Psoas muscle (tissue), 8 donors: ENCODE measurements at places on chromosomes 4 and X. TPM values are rescaled to one million over a fixed set of nuclear protein-coding genes. Genes with fewer than 3 reads are reported as not detected.

DNA sequence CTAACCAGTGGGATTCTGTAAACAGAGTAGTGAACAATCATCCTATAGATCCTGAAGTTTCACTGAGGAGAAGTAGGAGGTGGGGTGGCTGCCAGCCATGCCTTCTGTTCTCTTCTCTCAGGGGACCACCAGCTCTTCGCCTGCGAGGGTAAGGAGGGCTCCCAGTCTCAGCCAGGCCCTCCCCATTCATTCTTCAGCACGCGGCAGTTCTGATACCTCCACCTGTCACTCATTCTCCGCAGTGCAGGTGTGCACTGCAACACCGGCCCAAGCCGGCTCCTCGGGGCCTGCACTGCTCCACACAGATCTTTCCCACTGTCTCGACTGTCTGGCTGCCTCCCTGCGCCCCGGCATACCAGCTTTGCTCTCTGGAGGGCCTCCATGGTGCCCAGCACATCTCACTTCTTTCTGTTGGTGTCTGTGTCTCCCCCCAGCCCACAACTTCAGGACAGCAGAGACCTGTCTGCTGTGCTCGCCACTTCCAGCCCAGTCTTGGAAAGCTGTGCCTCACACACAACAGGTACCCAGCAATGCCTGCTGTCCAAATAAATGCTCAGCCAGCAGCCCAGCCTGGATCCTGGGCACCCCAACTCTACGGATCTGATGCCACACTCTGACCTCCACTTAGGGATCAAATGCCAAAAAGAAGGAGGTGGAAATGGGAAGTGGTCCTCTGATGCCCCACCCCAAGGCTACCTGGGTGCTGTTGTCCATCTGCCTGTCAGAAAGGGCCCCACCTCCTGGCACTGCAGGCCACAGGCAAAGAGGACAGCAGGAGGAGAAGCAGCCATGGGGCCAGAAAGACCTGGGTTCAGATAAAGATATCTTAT is 29.0 kb downstream of the ACOX3 start:
- DNase-seq, result peak; percentile 44

GRCh38 chr4:75547647-75548387 is 8.0 kb upstream of the ODAPH start:
- DNase-seq, result peak; percentile 59

GRCh38 chr4:130985371-130985770 is 1889.4 kb downstream of the C4orf33 start:
- DNase-seq, result no peak

DNA sequence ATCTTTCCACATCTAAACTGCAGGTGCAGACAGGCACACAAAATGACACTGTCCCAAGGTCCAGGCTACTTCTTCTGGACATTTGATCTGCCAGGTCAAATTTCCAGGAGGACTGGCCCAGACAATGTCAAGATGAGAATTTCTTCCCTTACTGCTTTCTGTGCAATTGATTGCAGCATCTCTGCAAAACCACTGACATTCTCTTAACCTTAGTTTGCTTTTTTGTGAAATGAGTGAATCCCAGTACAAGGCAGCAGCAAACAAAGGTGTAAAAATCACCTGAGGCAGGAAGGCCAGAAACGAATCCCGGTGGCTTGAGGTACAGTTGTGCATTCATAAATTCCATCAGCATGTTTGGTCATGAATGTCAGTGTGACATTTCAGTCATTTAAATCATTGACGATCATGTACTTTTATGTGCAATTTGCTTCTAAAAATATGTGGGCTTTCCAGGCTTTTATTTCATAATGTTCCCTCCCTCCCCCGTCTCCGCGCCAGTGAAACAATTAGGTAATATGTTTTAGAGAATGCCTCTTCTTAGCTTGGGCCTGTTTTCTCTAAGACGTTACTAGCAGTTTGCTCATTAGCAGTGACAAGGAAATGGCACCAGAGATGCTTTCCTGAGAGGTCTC is 39.1 kb downstream of the NHS start:
- DNase-seq, result no peak

GRCh38 chrX:150762258-150763165 is 69.3 kb downstream of the MTMR1 start:
- no peak for DNase-seq

DNA sequence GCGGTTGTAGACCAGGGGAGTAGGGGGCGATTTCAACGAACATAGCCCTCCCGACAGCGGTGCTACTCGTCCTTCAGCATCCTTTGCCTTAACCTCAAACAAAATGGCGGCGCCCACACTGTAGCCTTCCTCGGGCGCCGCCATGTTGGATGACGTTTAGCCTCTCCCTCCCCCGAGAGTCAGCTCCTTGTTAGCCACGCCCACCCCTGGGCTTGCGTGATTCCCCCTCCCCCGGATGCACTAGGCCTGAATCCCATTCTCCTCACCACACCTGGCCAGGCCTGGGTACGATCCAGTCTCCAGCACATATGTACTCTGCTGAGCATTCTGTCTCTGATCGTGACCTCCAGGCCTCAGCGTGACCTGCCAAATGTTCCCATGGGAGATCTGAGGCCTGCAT is 49.0 kb upstream of the ZNF157 start:
- DNase-seq, result peak; percentile 57

- no peak for DNase-seq
These were observed 1.2 kb downstream of the TMEM255A start for GRCh38 chrX:120309873-120310705.

DNA sequence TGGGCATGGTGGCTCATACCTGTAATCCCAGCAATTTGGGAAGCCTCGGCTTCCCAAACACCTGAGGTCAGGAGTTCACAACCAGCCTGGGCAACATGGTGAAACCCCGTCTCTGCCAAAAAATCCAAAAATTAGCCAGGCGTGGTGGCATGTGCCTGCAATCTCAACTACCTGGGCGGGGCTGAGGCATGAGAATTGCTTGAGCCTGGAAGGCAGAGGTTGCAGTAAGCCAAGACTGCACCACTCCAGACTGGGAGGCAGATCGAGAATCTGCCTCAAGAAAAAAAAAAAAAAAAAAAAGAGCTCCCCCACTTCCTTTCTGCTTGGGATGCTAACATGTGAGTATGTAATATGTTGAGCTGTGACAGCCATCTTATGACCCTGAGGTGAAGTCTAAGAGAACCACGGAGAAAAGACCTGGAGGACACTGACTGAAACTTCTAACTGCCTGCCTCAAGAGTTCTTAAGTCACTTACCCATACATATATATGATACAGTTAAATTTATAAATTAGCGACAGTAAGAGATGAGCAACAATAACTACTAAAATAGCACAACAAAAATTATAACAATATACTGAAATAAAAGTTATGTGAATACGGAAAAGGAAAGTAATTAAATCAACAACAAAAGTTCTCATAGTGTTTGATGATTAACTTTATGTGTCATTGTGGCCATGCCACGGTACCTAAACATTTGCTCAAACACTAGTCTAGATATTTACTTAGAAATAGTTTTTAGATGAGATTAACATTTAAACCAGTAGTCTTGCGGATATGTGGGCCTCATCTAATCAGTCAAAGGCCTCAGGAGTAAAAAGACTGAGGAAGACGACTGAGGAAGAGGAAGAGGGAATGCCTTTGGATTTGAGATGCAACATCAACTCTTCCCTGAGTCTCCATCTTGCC is 178.3 kb downstream of the OPHN1 start:
- DNase-seq, result no peak

DNA sequence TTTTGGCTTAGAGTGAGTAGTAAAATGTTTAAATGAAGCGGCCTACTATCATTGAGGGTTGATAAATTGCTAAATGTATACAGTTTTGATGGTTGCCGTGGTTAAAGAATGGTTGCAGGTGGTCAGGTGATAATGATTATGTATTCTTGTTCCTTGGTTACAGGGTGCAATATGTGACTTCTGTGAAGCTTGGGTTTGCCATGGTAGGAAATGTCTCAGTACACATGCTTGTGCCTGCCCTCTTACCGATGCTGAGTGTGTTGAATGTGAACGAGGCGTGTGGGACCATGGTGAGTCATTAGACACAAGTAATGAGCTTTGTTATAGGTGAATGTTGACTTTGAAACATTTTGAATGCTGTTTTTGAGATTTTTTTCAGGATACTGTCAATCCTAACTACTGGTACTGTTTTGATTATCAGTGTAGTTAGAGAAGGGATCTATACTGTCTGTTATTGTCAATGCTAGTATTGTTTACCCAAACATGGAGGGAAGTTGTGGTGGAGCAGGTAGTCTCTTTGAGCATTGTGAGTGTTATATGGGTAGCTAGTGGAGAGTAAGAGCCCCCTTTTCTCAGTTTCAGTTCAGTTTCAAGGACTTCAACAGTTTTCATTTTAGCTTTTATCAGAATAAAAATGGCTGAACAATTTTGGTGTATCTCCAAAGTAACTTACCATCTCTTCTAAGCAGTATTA is 8.9 kb downstream of the ZNF330 start:
- no peak for DNase-seq

- no peak for DNase-seq
These were observed 59.2 kb downstream of the NBDY start for GRCh38 chrX:56788229-56788628.

DNA sequence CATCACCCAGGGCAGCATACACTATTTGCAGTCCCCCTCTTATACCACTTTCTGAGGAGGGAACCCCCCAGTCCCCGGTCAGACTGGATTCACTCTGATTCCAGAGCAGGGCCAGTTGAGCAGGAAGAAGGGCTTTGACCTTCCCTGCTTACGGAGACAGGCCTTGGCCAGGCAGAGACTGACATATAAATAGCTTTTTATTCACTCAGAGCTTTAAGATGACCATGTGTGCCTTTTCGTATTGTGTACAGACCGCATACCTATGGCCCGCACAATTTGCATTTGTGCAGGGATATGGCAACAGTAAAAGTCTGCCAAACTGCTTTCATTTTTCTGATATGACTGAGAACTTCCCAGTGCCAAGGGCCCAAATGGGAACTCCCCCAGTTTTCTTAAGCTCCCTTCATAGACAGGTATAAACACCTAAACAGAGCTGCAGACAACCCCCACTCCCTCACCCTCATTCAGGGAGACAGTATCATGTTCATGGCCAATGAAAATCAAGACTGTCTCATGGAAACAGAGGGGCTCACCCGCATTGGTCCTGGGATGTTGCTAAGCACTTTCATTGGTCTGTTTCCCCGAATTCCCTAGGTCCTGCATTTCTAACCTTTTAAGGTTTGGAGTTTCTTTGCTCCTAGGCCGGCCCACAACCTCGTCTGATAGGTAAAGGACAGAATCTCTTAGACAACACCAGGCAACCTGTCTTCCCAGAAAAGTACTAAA is 86.0 kb downstream of the RTL5 start:
- no peak for DNase-seq

DNA sequence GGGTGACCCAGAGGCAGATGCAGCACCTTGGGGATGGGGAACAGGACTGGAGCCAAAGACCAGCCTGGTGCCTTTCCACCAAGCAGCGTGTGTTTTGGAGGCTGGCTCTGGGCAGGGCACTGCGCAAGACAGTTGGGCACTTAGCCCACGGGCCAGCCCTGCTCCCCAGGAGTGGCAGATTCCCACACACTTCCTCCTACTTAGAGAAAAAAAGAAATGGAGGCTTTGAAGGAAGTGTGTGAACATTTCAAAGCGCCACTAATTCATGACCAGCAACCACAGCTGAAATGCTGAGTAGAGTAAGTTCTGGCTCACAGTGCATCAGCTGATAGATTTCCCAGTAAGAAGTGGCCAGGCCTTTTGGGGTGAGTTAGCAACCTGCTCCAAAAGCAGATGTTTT is 54.9 kb upstream of the LGI2 start:
- peak; percentile 19 for DNase-seq

DNA sequence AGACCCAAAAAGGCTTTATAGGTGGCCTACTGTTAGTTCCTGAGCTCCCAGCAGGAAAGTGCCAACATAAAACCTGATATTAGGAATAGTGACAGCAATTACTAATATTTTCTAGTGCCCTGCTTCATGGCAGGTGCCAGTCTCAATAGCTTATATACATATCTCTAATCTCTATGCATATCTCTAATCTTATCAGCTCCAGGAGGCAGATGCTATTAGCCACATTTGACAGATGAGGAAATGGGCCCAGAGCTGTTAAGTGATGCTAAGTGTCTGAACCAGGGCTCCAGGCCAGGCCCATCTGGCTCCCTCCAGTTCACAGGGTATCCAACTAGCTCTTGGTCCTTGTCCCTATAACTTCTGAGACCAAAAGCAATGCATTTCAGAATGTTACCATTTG is 142.5 kb downstream of the CHIC2 start:
- DNase-seq, result no peak

- no peak for DNase-seq
These were observed 691.5 kb upstream of the POU3F4 start for GRCh38 chrX:82816562-82816961.

Gene CCNA2
- 0.39 TPM for total RNA-seq

Gene DDX53
- total RNA-seq, result not detected

Gene ZFP42
- total RNA-seq, result not detected

Gene FDCSP
- not detected for total RNA-seq

Gene AR
- 7.3 TPM for total RNA-seq

Gene CABS1
- total RNA-seq, result not detected

Gene GYPB
- total RNA-seq, result not detected

Gene PAK3
- 0.15 TPM for total RNA-seq

Gene UGT2B15
- total RNA-seq, result not detected

Gene NLRP2B
- total RNA-seq, result not detected

Gene PDGFC
- 6.8 TPM for total RNA-seq

Gene SASH3
- total RNA-seq, result 2.4 TPM
